ENCODE measurements at places on chromosomes 7 and 10.

DNA sequence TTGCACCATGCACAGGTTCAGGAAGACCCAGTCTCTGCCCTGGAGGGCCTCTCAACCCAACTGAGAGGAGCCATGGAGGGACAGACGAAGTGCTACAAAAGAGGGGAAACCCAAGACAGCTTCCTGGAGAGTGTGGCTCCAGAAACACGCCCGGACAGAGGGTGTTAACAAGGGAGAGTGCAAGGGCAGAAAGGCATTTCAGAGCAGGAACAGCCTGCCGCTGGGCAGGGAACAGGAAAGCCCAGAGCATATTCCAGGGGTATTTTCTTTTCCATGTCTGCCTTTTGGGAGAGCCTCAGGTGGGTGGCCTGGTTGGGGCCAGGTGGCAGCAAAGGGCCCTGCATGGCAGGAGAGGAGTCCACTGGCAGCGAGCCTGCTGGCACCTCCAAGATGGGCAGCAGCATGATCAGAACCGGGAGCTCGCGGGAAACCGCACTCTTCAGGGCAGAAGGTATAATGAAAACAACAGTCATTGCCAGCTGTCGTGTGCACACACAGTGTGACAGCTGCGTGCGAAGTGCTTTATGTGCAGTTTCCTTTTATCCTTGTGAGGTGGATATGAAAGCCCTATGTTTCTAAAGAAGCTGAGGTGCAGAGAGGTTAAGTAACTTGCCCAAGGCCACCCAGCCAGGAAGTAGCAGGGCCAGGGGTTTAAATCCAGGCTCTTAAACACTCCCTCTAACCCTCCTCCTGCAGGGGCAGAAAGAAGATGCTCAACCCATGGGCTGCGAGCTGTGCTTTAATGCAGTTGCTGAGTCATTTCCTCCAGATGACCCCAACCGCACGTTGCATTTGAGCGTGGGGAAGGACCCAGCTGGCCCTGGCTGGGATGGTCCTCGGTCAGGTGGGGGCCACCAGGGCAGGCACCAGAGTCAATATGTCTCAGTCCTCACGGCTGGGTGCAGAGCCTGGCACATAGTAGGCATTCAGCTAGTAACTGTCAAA, 128.6 kb downstream of the OAT start:
- no peak for DNase-seq

- DNase-seq, result no peak
Observed at GRCh38 chr7:5630670-5631069, 150.8 kb downstream of the RNF216 start.

GRCh38 chr7:137990251-137990941, 11.5 kb downstream of the CREB3L2 start:
- no peak for DNase-seq

GRCh38 chr10:121285406-121286196, 312.6 kb downstream of the FGFR2 start:
- no peak for DNase-seq

Data from GM23338 (cell line).